ENCODE measurements at places on chromosomes 16 and 17.
A peak's percentile ranks its signal among the peaks of the same experiment; 100 is the strongest.

DNA sequence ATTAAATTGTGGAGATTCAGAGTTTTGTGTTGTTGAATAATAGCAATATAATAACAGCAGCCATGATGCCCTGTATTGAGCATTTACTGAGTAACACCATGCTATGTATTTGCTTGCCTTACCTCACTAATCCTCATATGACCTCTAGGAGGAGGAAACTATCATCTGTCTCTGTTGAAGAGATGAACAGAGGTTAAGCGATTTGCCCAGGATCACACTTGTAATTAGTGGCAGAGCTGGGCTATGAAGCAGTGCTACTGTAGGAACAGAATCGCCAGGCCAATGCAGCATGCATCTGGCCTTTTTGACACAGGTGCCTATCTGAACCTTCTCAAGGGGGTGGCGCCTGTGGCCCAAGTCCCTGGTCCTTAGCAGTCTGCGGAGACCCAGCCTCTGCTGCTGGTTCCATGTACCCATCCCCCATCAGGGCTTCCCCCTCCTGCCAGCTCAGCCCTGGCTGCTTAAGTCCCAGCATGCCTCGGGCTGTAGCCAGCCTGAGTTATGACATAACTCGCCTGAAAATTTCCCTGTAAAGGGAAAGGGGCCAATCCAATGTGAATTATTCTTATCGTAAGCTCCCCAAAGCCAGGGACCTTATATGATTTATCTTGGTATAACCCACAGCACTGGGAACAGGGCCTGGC is 50.4 kb upstream of the HS3ST2 start:
- H3K36me3 ChIP-seq = no peaks in the 10 kb centered on the region
- H3K27me3 ChIP-seq = no peaks in the 10 kb centered on the region
- peak overlapping the region; percentile 73 for H3K27ac ChIP-seq
- H3K4me1 ChIP-seq = peaks cover 30% of the 10 kb centered on the region
- H3K4me3 ChIP-seq = no peak overlapping the region

DNA sequence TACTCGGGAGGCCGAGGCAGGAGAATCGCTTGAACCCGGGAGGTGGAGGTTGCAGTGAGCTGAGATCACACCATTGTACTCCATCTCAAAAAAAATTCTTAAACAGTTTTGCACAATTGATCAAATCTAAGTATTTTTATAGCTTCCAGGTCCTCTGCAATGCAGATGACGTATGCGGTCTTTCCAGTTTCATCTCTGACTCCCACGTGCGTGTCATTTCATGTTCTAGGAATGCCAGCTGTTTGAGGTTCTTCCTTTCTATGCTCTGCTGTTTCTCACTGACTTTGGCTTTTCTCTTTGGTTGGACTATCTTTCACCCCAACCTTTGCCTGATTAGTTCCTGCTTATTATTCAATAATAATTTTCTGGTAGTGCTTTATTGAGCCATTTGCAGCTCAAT is 16.2 kb downstream of the CHP2 start:
- no peak for DNase-seq
- no peak overlapping the region for H3K4me3 ChIP-seq
- no peaks in the 10 kb centered on the region for H3K36me3 ChIP-seq
- H3K27me3 ChIP-seq = no peaks in the 10 kb centered on the region
- H3K27ac ChIP-seq = no peak overlapping the region

DNA sequence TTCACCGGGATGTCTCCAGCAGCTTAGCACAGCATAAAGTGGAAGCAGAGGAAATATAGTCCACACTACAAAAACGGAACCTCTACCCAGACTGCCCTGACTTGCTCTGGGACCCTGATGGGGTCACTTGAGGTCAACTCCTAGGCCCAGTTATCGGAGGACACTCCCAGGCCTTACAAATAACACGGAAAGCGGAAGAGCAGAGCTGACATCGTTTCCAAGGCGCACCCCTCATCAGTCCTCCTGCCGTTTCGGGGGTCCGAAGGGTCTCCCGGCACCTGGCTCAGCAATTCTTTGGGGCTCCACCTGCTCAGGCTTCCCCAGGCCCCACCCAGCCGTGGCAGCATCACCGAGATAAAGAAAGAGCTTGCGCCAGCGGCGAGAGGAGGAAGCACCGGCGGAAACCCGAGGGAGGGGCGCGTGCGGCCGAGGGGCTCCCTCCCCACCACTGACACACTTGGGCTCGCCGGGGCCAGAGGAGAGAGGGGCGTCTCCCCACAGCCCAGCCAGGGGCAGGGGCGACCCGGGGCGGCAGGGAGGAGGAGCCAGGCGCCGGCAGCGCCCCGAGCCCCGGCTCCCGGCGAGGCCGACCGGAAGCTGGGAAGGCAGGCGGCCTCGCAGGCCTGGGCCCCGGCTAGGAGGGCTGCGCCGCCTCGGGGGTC is 727 bp downstream of the CORO7 start:
- H3K4me1 ChIP-seq = peaks cover 42% of the 10 kb centered on the region
- DNase-seq = no peak
- H3K27ac ChIP-seq = peak overlapping the region; percentile 86
- H3K4me3 ChIP-seq = peak overlapping the region; percentile 69
- peaks cover 16% of the 10 kb centered on the region for H3K36me3 ChIP-seq

- H3K4me3 ChIP-seq = no peak overlapping the region
- H3K4me1 ChIP-seq = peaks cover 35% of the 10 kb centered on the region
- no peaks in the 10 kb centered on the region for H3K27me3 ChIP-seq
Measured at GRCh38 chr16:70568601-70569237, 45.1 kb downstream of the SF3B3 start.

- H3K27ac ChIP-seq = no peak overlapping the region
- DNase-seq = no peak
- no peak overlapping the region for H3K4me3 ChIP-seq
- no peaks in the 10 kb centered on the region for H3K27me3 ChIP-seq
Measured at GRCh38 chr17:64709481-64709880, 47.4 kb upstream of the SMURF2 start.

DNA sequence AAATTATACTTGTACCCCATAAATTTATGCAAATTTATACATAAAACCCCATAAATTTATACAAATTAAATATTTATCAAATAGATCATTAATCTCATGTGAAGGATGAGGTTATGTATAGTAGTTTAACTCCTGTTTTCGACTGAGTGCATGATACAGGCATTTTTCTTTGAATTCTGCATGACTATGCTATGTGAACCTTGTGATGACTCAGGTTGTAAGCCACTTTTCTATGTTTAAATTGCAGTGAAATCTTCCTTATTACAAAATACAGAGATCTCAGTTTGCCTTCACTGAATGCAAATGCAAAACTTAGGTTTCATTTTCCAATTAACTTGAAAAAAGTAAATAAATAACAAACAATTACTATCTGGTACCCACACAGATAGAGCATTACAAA is 843.7 kb downstream of the CDH11 start:
- no peak overlapping the region for H3K27ac ChIP-seq
- no peak overlapping the region for H3K4me3 ChIP-seq
- H3K27me3 ChIP-seq = no peaks in the 10 kb centered on the region
- DNase-seq = no peak
- H3K4me1 ChIP-seq = no peaks in the 10 kb centered on the region
- no peaks in the 10 kb centered on the region for H3K36me3 ChIP-seq

GRCh38 chr16:89593841-89594240 is 18.3 kb downstream of the CPNE7 start:
- H3K27ac ChIP-seq = no peak overlapping the region
- no peak for DNase-seq
- H3K36me3 ChIP-seq = no peaks in the 10 kb centered on the region
- H3K4me1 ChIP-seq = no peaks in the 10 kb centered on the region
- no peaks in the 10 kb centered on the region for H3K27me3 ChIP-seq
- H3K4me3 ChIP-seq = no peak overlapping the region

DNA sequence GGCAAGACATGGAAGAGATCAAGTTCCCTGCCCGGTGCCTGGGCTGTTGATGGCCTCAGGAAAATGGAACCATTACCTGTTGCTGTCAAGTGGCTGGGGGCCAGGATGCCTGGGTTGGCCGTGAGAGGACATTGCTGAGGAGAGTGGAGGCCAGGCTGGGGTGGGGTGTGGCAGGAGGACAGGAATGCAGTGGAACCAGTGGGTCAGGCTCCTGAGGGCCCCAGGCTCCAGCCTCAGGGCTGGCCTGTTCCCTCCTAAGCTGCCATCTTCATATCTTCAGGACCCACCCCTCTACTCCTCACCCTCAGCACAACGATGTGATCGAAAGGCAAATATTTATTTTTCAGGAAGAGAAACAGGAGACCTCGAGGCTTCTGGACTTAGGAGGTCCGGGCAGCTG is 8.5 kb upstream of the YPEL3 start:
- DNase-seq = no peak
- H3K27ac ChIP-seq = no peak overlapping the region
- H3K4me1 ChIP-seq = no peaks in the 10 kb centered on the region

- H3K4me1 ChIP-seq = no peaks in the 10 kb centered on the region
- DNase-seq = no peak
- no peak overlapping the region for H3K27ac ChIP-seq
- no peak overlapping the region for H3K4me3 ChIP-seq
- no peaks in the 10 kb centered on the region for H3K27me3 ChIP-seq
Measured at GRCh38 chr16:59540621-59541020, 806.5 kb upstream of the GOT2 start.

GRCh38 chr17:32596206-32596605 is 109.4 kb downstream of the CDK5R1 start:
- H3K36me3 ChIP-seq = peaks cover 7% of the 10 kb centered on the region
- H3K27ac ChIP-seq = no peak overlapping the region
- H3K27me3 ChIP-seq = no peaks in the 10 kb centered on the region
- no peaks in the 10 kb centered on the region for H3K4me1 ChIP-seq

DNA sequence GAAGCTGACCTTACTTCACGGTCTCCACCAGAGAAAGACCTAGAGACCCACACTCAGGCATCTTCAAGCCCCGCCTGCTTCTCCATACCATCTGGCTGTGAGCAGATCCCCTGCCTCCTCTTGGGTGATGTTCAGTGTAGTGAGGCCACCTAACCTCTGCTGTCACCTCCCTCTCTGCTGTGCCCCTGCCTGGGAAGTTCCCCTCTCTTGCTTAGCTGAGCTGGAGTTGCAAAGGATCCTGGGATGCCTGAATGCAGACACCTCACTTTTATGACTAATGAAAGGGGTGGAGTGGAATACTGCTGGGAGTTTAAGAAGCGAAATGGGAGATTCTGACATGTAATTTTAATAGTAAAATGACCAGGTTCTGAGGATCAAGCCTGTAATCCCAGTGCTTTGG is 5.8 kb downstream of the IRX3 start:
- H3K4me1 ChIP-seq = peaks cover 39% of the 10 kb centered on the region
- no peak overlapping the region for H3K27ac ChIP-seq
- no peak overlapping the region for H3K4me3 ChIP-seq
- H3K36me3 ChIP-seq = no peaks in the 10 kb centered on the region
- peaks cover 7% of the 10 kb centered on the region for H3K27me3 ChIP-seq
- DNase-seq = no peak

GRCh38 chr17:33509331-33509730 is 216.2 kb upstream of the ASIC2 start:
- no peaks in the 10 kb centered on the region for H3K27me3 ChIP-seq
- H3K36me3 ChIP-seq = no peaks in the 10 kb centered on the region
- no peak overlapping the region for H3K27ac ChIP-seq
- no peaks in the 10 kb centered on the region for H3K4me1 ChIP-seq

DNA sequence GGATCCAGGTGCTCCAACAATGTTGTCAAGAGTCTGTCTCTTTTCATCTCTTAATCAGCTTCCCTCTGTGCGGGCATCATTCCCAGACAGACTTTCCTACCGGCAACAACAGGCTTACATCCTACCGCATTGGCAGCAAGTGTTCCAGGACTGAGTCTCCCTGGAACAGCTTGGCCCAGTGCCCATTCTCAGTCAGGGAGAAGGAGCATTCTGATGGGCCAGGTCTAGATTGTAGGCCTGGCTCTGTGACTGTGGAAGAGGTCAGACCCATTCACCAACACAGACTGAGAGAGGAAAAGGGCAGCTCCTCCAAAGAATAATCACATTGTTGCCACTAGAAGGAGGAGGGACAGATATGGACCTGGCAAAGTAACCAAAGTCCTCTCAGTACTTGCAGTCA is 68.1 kb upstream of the TMEM132E start:
- no peak for DNase-seq
- H3K4me1 ChIP-seq = no peaks in the 10 kb centered on the region
- H3K36me3 ChIP-seq = no peaks in the 10 kb centered on the region
- H3K27ac ChIP-seq = no peak overlapping the region
- no peaks in the 10 kb centered on the region for H3K27me3 ChIP-seq

DNA sequence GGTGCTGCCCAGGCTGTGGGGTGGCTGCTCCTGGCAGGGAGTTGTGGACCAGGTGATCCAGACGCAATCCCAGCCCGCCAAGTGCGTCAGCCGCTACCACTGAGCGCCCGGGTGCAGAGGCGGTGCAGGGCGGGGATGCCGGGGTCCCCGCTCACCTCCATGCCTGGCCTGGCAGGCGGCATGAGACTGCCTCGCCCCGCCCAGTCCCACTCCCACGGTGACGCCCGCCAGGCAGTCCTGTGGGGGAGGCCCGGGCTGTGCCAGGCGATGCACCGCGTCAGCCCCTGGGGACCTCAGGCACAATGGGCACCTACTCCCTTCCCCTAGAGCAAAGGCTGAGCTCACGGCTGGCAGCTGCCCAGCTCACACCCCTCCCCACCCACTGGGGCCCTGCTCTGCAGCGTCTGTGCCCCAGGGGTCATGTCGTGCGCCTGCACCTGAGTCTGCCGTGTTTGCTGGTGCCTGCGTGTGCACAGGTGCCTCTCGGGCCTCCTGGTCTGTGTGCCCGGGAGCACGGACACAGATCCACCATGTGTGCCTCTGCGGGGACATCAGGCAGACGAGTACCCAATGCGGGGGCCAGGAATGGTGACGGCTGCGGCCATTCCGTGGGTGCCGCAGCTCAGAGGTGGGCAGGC is 5.3 kb downstream of the RPUSD1 start:
- H3K27me3 ChIP-seq = peaks cover 11% of the 10 kb centered on the region
- DNase-seq = no peak
- H3K4me3 ChIP-seq = no peak overlapping the region

DNA sequence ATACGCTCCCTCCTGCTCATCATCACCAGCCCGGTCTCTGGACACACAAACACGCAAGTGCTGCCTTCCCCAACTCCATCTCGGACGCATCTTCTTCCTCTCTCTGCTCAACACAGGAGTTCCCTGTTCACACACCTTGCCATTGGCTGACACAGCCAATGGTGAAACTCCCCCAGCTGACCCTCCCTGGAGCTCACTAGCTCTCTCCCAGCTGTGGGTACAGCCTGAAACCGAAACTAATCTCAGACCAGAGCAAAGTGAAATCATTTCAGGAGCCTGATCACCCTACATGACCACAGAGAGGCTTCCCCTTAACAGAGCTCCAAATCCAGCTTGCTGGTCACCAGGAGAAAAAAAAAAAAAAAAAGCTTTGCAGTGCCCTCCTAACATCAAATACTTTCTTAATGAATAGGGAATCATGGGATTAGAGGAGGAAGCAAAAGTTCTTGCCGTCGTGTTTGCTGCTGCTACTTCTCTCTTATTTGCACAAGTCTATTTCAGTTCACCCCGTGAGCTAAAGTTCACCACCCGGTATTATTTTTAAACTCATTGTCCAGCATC is 8.3 kb downstream of the CUEDC1 start:
- H3K36me3 ChIP-seq = no peaks in the 10 kb centered on the region
- no peak for DNase-seq
- H3K27ac ChIP-seq = peak overlapping the region; percentile 100
- H3K27me3 ChIP-seq = no peaks in the 10 kb centered on the region
- peak overlapping the region; percentile 46 for H3K4me3 ChIP-seq
- peaks cover 100% of the 10 kb centered on the region for H3K4me1 ChIP-seq

Measured in esophagus muscularis mucosa (tissue), 4 donors.